ENCODE measurements at places on chromosomes 1 and 21.

DNA sequence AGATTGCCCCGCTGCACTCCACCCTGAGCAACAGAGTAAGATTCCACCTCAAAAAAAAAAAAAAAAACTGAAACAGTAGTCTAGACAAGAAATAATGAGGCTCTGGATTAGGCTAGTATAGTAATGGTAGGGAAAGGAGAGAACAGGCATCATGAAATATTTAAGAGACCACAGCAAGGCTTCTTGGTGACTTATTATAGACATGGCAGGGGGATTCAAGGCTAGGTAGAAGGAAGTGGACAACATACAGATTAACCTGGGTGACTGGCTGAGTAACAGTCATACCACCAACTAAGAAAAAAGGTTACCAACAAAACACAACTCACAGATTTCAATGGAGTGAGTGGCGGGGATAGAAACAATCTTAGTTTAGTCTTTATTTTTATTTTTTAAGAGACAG is 8.3 kb downstream of the NVL start:
- no peak for DNase-seq

DNA sequence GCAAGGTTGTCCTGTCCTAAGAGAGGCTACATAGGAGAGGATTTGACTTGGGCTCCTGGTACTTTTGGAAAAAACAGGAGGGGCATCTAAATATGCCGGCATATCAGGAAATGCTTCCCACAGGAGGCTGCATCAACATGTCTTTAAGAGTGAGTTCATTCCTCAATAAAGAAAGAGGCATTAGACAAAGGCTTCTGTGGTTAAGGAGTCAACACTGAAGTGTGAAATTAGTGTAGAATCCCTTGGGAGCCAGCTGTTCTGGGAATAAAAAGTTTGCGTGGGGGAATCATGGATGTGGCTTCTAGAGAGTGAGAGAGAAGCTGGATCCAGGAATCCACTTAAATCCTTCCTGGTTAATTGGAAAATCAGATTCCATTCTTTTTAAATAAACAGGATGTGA is 69.5 kb downstream of the DNM3 start:
- DNase-seq: no peak

- DNase-seq: peak; percentile 21
Observed at GRCh38 chr1:90274376-90274775, 279.5 kb downstream of the ZNF326 start.

GRCh38 chr1:226003502-226004170 is 4.5 kb upstream of the SDE2 start:
- no peak for DNase-seq

DNA sequence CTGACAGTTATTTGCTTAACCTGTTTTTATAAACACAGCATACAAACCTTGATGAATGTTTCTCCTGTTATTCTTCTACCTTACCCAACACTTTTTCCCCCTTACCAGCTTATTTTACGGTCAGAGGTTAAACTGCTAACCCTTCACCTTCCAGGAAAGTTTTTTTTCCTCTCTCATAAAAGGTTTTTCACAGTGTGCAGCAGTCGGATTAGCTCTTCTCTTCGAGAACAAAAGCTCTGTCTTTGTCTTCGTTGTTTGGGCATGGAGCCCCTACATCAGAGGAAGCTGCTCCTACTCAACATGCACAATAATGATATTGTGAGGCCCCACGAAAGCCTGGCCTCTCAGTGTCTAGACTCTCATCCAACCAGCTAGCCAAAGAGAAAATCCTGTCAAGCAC is 42.0 kb downstream of the DENND1B start:
- no peak for DNase-seq

DNA sequence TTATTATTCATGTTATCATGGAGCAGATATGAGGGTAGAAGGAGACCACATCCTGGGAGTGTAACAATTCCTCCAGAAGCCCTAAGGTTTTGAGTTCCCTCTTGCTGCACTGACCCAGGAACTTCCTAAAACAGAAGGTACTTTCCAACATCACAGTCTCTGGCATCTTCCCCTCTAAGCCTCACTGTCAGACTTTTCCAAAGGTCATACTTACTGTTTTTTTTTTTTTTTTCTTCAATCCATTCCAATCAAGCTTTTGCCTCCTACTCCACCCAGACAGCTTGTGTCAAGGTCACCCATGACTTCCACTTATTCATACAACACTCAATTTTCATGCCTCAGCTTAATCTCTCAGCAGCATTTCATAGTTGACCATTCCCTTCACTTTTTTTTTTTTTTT is 18.4 kb upstream of the UQCRHL start:
- no peak for DNase-seq

GRCh38 chr1:109959974-109960744 is 24.4 kb upstream of the AHCYL1 start:
- no peak for DNase-seq

- peak; percentile 45 for DNase-seq
Observed at GRCh38 chr21:44054710-44055109, 42.6 kb downstream of the TRAPPC10 start.

DNA sequence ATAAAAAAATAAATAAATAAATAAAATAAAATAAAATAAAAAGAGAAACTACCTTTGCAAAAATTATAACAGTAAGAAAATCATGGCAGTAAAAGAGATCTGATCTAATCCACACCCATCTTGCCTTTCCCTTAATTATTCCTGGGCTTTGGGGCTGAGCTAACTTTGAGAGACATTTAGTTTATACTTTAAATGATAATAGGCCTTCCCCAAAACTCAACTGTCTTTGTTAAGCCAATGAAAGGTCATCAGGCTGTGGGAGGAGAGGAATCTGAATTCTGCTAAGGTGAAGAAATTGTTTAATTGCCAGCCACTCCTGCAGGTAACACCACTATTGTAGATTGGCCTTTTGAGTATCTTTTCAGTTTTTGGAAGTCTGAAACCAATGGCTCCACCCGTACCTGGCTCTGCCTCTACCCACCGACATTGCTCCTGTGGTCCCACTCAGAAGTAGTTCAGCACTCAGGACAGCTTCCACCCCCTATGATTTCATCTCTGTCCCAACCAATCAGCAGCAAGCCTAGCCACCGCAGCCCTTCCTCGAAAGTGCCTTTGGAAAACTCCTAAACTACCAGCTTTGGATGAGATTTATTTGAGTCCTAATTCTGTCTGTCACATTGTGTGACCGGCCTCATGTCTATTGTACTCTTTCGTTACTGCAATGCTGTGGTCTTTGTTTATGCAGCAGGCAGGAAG is 23.0 kb upstream of the PNRC2 start:
- no peak for DNase-seq

GRCh38 chr21:44723177-44724131 is 12.1 kb upstream of the TSPEAR start:
- DNase-seq: peak; percentile 62

DNA sequence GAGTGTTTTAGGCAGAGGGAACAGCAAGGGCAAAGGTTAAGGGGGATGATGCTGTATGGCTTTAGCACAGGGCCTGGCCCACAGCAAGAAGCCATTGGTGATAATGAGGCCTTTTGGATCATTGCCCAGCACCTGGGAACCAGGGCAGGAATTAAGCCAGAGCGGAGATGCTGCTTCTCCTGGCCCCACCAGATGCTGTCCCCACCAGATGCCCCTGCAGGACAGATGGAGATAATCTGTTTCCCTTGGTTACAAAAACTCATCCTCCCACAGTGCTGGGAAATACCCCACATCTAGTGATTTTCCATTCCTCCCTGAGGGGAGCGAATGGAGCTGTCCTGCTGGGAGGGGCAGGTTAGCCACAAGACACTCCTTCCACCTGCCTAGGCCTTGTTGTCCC is 18.8 kb downstream of the OPRD1 start:
- no peak for DNase-seq

DNA sequence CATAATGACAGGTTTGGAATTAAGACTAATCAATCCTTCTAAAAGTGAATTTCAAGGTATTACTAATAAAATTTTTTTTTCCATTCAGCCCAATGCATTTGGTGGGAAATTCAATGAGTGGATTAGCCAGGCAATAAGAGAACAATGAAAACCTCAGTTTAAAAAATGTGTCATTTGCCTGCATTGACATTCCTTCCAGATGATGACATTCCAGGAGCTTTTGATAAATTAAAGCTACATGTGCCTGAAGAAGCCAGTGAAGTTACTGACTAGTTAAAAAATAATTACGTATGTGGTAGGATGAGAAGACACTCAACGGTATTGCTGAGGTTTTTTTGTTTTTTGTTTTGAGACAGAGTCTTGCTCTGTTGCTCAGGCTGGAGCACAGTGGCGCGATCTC is 37.9 kb upstream of the RC3H1 start:
- no peak for DNase-seq

DNA sequence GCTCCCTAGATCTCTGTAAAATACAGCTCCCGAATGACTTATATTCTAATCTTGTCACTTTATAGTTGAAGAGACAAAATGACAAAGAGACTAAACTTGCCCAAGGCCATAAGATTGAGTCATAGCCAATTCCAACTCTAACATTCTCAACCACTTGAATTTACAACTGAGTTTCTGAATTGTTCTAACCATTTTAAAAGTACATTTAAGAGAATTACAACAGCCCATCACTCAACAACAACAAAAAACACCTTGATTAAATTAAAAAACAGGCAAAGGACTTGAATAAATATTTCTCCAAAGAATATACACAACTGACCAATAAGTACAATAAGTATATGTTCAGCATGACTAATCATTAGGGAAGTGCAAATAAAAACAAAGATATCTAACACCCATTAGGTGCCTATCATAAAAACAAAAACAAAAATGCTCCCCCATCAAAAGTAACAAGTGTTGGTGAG is 8.7 kb upstream of the ADCY10 start:
- no peak for DNase-seq

GRCh38 chr1:206809504-206810084 is 37.3 kb upstream of the IL10 start:
- no peak for DNase-seq

DNA sequence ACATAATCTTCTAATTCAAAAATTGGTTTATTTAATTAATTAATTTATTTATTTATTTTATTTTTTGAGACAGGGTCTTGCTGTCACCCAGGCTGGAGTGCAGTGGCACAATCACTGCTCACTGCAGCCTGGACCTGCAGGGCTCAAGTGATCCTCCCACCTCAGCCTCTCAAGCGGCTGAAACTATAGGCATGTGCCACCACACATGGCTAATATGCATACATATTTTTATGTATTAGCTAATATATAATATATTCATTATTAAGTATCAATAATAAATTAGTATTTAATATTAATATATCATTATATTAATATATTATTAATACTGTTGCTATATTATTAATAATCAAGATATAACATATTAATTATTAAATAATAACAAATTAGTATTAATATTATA is 406.7 kb downstream of the GPATCH2 start:
- DNase-seq: no peak

- no peak for DNase-seq
Observed at GRCh38 chr1:44632598-44632997, 41.7 kb downstream of the TMEM53 start.

- no peak for DNase-seq
Observed at GRCh38 chr21:44273046-44273445, 11.3 kb upstream of the DNMT3L start.

DNA sequence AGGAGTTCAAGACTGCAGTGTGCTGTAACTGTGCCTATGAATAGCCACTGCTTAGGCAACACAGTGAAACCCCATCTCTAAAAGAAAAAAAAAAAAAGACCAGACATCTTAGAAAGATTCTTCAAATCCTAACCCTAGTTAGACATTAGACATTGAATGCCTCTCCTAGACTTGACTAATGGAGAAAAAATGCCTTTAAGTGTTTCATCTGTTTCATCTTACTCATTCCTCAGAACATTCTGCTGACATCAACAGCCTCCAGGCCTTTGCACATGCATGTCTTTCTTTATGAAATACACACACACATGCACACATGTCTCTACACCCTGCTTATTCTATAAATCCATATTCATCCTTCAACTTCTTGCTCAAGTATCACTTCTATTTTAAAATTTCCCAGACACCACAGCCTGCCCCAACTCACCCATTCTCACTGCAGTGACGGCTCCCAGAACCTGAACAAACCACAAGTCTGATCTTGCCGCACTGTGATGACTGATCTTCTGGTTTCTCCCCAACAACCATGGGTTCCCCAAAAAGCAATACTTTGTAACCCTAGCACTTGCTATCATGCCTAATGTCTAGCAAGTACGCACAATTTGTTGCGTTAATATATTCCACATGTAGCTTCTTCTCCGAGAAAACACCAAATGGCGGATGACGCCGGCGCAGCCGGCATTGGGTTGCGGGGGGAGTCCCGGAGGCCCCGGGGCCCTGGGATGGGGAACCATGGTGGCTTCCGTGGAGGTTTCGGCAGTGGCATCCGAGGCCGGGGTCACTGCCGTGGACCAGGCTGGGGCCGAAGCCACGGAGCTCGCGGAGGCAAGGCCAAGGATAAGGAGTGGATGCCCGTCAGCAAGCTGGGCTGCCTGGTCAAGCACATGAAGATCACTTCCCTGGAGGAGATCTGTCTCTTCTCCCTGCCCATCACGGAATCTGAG is 37.4 kb downstream of the LRRC52 start:
- no peak for DNase-seq

DNA sequence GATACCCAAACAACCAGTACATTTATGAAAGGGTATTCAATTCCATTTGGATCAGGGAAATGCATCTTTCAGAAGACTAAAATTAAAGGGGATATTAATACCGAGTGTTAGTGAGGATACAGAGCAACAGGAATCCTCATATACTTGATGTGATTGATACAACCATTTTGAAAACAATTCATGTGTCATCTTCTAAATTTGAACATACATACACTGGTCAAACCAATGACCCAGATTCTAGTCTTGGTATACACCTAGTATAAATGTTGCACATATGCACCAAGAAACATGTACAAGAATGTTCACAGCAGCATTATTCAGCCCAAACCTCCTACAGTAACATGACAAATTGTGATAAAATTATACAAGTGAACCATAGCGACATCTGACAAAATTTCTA is 58.6 kb downstream of the ZNF644 start:
- DNase-seq: no peak

DNA sequence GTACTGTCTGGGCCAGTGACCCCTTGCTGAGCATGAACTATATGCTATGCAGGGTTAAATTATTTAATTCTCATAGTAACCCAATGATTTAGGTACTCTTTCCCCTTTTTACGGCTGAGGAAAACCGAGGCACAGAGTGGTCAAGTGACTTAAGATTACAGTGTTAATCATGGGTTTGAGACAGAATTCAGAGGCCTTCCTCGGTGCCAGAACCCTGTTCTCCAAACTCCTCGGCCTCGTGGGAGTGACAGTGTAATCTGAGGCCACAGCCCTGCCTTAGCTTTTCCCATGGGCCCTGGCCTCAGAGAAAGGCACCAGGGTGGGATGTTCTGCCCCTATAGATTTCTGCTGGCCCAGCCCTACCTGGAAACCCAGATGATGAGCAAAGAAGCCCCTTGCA is 86.4 kb upstream of the ZNF648 start:
- DNase-seq: no peak

- DNase-seq: no peak
Observed at GRCh38 chr1:1273209-1273511, 494 bp downstream of the UBE2J2 start.

DNA sequence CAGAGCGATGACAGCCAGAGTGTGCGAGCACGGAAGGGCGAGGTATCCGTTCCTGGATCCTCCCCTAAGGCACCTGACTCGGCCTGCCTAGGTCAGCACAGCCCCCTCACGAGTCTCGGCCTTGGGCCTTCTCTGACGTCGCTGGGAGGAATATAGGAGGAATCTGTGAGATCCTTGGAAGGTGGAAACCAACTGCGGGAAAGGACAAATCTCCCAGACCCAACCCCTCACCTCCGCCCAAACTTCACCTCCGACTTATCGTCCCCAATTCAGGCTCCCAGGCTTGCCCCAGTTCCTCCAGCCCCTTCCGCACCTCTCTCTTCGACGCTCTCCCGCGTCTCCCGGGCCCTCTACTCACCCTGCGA is 494 bp downstream of the APH1A start:
- no peak for DNase-seq

All from right hindlimb (tissue), 1 donor.